AG10803 (cell line): ENCODE measurements at places on chromosomes 11 and 22.
A peak's percentile ranks its signal among the peaks of the same experiment; 100 is the strongest.

DNA sequence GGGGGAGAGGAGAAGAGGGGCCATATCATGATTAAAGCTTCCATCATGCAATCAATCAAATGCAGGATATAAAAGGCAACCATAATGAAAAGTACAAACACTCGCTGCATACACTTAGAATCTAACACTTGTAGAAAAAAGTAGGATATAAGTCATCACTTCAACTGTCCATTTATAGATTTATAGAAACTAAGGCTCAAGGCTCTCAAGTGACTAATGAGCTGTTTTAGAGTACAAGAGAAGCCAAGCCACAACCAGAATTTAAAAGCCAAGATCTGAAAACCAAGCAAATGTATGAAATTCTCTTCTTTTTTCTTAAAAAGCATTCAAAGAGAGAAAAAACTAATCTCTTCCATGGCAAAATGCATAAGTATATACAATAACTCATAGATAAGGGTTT, 160.2 kb upstream of the BLID start:
- DNase-seq: no peak

- DNase-seq: peak; percentile 99
These were observed 88.7 kb downstream of the TP53I11 start for GRCh38 chr11:44861849-44862557.

DNA sequence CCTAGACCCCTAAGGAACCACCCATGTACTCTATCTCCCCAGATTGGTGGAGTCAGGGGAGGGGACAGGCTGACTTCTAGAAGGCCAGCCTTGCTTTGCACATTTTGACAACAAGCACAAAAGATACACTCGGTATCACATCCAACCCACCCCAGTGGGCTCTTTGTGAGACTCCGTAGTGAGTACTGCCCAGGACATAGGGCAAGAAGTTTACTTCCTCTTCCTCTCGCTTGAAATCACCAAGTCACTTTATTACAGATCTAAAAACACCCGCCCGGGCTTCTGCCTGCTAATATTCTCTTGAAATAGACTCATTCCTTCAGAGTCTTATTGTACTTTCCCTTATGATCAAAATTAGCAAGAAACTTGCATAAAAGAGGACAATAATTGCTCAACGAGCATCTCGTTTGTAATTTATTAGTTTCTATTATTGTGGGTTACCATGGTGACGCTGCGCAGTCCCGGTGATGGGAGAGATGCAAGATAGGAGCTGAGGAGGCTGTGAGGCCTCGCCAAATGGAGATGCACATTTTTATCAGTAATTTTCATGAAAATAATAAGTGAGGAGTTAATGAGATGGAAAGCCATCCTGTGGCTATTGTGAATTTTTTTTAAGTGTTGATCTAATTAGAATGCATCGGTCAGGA, 96.9 kb downstream of the FEZ1 start:
- DNase-seq: no peak

- DNase-seq: peak; percentile 18
These were observed 9.5 kb upstream of the DKK3 start for GRCh38 chr11:12017865-12018453.

DNA sequence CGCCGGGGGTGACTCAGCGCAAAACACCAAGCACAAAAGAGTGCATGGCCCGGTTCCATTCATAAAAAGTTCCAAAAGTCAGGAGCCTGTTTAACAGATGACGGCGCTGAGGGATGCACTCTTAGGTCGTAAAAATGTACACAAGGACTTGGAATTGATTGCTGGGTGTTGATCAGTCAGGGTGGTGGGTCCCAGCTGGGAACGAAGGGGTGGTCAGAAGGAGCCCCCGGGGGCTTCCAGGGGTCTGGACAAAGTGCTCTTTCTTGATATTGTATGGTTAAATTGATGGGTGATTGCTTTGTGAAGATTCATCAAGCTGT, 20.7 kb downstream of the IFITM10 start:
- DNase-seq: peak; percentile 70

- no peak for DNase-seq
These were observed 19.8 kb downstream of the FBLN1 start for GRCh38 chr22:45522462-45522861.

- no peak for DNase-seq
These were observed 4.6 kb upstream of the H19 start for GRCh38 chr11:2002042-2002776.

DNA sequence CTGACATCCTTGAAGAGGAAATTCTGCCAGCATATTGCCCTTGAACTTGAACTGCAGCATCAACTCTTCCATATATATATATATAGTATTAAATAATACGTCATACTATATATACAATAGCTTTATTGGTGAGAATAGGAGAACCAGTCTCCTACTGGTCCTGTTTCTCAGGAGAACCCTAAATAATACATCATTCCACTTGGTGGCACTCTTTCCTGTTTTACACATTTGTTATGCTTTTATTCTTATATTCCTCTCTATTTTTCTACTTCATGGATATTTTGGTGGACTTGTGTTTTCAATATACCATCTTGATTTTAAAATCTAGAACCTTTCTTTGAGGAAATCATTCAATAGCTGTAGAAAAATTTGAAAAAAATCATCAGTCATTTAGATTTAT, 193.3 kb downstream of the TRPC6 start:
- DNase-seq: peak; percentile 17

DNA sequence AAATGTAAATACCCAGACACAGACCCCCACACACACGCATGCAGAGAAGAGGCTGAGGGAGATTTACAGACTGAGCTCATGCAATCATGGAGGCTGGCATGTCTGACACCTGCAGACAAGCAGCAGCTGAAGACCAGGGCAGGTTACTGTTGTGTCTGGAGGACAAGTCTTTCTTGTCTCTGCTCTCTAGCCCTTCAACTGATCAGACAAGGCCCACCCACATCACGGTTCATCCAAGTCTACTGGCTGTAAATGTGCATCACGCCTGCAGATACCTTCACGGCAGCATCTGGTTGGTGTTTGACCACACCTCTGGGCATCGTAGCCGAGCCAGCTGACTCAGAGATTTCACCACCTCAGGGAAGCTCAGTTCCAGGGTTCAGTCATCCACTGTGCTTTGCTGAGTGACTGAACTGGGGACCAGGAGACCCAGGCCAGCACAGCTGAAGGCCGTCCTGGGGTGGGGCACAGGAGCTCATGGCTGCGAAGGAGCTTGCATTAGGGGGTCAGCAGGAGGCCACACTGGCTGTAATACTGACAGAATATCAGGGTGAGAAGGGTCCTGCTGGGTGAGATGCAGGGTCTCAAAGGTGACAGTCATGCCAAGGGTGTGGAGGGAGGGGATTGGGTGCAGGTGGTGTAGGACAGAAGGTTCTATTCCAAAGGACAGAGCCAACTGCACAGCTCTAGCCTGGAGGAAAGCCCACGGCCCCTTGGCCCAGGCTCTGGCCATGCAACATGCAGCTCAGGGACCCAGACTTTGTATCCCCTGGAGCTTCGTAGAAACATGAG, 304.9 kb downstream of the BRD1 start:
- no peak for DNase-seq

GRCh38 chr11:129143335-129143734, 48.8 kb downstream of the ARHGAP32 start:
- peak; percentile 97 for DNase-seq
